Endodermal cell (in vitro differentiated cells): ENCODE measurements at places on chromosomes 13 and 19. TPM values are rescaled to one million over a fixed set of nuclear protein-coding genes. Genes with fewer than 3 reads are reported as not detected.

IGFL3 gene
- 0.38 and 0.88 TPM in 2 replicates for total RNA-seq

WASF3 gene
- 18.8 and 20.5 TPM in 2 replicates for total RNA-seq

OSCAR gene
- 0.44 to 3.2 TPM (median 0.46 TPM) in 3 replicates for total RNA-seq

LYPD3 gene
- total RNA-seq = 0.33 to 1.4 TPM (median 0.88 TPM) in 3 replicates

SLITRK6 gene
- 0.38 TPM in 1 of 3 replicates, not detected in the others for total RNA-seq

DNA sequence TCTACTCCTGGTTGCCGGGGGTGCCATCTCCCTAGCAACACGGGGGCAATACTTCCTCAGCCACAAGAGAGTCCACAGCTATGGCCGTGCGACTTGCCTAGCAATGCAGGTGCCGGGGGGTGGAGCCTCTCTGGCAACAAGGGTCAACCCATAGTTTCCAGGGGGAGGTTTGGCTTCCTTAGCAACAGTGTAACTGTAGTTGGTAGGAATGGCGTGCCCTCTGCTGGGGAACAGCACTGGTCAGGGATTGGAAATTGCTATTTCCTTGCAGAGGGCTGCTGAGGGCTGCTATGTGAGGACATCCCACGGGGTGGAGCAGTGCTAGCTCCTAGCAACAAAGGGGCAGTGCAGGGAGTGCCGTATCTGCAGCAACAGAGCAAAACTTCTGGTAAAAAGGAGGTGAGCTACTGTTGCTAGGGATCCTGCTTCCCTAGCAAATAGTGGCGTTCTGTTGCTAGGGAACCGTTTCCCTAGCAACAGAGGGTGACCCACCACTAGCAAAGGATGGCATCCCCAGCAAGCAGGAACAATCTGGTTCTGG lies 7.0 kb upstream of the TMC4 start:
- H3K4me1 ChIP-seq = no peaks in the 10 kb centered on the region
- peak overlapping the region; percentile 90 for H3K27ac ChIP-seq
- H3K36me3 ChIP-seq = peaks cover 46% of the 10 kb centered on the region

- no peaks in the 10 kb centered on the region for H3K4me1 ChIP-seq
- no peaks in the 10 kb centered on the region for H3K27me3 ChIP-seq
- no peak overlapping the region for H3K4me3 ChIP-seq
- no peak overlapping the region for H3K27ac ChIP-seq
- no peaks in the 10 kb centered on the region for H3K36me3 ChIP-seq
These were observed 23.5 kb upstream of the USP12 start for GRCh38 chr13:27194895-27195764.

- no peak overlapping the region for H3K27ac ChIP-seq
- H3K36me3 ChIP-seq = no peaks in the 10 kb centered on the region
- no peaks in the 10 kb centered on the region for H3K27me3 ChIP-seq
These were observed 30.9 kb downstream of the MZT1 start for GRCh38 chr13:72696579-72696978.

DNA sequence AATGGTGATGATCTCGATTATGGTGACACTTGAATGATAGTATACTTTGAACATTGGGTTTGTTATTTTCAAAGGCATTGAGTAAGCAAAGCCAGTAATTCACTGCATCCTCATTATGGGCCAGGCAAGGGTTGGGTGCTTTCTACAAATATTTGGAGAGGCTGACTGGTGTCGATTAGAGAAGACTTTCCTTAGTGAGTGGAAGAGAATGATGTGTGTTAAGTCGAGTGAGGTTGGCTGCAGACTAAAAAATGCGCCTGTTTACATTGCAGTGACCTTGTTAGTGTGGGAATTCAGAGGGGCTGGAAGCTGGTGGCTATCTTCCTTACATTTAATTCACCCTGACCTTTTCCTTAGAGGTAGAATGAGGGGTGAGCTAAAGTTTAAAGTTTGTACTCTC lies 22.4 kb upstream of the RNF113B start:
- DNase-seq = no peak
- peaks cover 16% of the 10 kb centered on the region for H3K4me1 ChIP-seq
- no peak overlapping the region for H3K27ac ChIP-seq
- H3K4me3 ChIP-seq = no peak overlapping the region
- H3K36me3 ChIP-seq = peaks cover 62% of the 10 kb centered on the region
- no peaks in the 10 kb centered on the region for H3K27me3 ChIP-seq

DNA sequence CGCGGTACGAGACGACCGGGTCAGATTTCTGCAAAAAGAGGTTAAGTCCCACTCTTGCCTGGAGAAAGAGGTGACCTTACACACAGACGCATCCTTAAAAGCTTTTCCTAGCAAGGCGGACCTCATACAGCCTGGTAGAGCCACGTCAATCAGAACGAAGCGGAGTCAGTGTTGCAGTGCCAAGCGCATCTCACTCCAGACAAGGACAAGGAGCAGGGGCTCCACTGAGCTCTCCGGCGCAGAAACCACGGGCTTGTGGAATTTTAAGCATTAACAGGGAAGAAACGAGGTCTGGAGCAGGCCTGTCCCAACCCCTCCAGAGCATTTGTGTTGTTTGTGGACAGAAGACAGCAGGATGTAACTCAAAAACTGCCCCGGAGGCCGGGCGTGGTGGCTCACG lies 7.1 kb downstream of the EEF2 start:
- peak; percentile 42 for DNase-seq
- H3K36me3 ChIP-seq = peaks cover 81% of the 10 kb centered on the region
- no peak overlapping the region for H3K27ac ChIP-seq
- H3K4me3 ChIP-seq = no peak overlapping the region
- no peaks in the 10 kb centered on the region for H3K27me3 ChIP-seq
- H3K4me1 ChIP-seq = peaks cover 12% of the 10 kb centered on the region

GRCh38 chr19:15461694-15462093 lies 2.6 kb downstream of the RASAL3 start:
- no peaks in the 10 kb centered on the region for H3K4me1 ChIP-seq
- no peak overlapping the region for H3K4me3 ChIP-seq
- peaks cover 37% of the 10 kb centered on the region for H3K27me3 ChIP-seq
- H3K36me3 ChIP-seq = no peaks in the 10 kb centered on the region

GRCh38 chr13:106232681-106233080 lies 302.8 kb downstream of the EFNB2 start:
- no peaks in the 10 kb centered on the region for H3K27me3 ChIP-seq
- H3K4me3 ChIP-seq = no peak overlapping the region
- no peaks in the 10 kb centered on the region for H3K36me3 ChIP-seq
- no peak for DNase-seq

GRCh38 chr13:67139551-67139950 lies 90.6 kb downstream of the PCDH9 start:
- H3K27ac ChIP-seq = no peak overlapping the region
- H3K4me3 ChIP-seq = no peak overlapping the region
- H3K4me1 ChIP-seq = no peaks in the 10 kb centered on the region
- no peaks in the 10 kb centered on the region for H3K36me3 ChIP-seq

DNA sequence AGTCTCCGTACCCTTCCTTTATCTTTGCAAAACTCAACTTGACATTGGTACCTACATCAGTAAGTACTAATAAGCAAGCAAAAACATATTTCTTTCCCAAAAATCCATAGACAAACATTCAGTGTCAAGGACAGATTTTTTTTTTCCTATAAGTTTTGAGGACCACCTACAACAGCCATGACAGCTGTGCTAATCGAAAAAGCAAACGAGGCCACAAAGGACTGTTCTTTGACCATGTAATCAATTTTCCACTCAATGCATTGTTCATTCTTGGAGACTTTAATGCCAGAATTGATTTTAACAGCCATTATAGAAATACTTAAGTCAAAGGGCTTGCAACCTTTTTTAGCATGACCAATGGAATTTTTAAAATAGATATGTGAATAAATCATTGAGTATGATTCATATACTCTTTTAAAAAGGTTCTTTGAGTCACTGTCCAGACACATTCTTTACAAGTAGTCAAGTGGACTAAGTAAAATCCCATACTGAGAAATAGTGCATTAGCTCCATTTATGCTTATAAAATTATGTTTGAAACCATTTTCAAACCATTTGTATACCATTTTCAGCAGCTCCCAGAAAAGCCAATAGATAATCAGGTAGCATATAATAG lies 323.9 kb downstream of the MZT1 start:
- H3K4me3 ChIP-seq = no peak overlapping the region
- no peaks in the 10 kb centered on the region for H3K36me3 ChIP-seq
- no peaks in the 10 kb centered on the region for H3K4me1 ChIP-seq
- no peaks in the 10 kb centered on the region for H3K27me3 ChIP-seq
- DNase-seq = no peak
